ENCODE measurements at places on chromosomes 6 and 20.

DNA sequence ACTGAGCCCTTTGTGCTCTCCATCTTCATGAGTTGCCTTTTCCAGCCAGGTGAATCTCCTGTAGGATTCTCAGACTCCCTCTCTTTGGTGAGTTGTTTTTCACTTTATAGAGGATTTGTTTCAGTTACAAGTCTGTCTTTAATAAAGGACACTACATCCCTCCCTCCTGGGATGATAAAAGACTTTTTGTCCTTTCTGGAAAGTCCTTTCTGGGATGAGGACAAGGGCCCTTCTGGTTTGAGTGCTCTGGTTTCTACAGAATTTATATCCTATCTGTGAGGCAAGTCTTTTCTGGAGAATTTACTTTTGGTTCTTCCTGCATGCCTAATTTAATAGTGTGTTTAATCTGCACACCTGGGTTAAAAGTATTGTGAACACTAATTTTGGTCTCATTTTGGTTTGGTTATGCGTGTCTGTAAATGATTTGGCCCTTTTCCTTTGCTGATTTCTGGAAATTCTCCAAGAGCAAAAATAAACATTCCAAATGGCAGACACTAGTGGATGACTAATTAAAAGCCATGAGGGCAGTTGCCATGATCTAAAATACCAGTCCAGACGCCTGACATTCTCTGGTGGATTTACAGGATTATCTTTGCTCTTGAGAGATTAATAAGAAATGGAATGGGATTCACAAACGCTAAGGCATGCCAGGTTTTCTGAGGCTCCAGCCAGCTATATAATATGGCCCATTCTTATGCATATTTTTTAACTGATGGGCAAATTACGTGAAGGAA lies 44.8 kb downstream of the TCP11 start:
- no peak for DNase-seq

- DNase-seq, result no peak
Measured at GRCh38 chr20:8127553-8128255, 4.4 kb upstream of the PLCB1 start.

- DNase-seq, result no peak
Measured at GRCh38 chr20:47688385-47689381, 96.6 kb downstream of the SULF2 start.

DNA sequence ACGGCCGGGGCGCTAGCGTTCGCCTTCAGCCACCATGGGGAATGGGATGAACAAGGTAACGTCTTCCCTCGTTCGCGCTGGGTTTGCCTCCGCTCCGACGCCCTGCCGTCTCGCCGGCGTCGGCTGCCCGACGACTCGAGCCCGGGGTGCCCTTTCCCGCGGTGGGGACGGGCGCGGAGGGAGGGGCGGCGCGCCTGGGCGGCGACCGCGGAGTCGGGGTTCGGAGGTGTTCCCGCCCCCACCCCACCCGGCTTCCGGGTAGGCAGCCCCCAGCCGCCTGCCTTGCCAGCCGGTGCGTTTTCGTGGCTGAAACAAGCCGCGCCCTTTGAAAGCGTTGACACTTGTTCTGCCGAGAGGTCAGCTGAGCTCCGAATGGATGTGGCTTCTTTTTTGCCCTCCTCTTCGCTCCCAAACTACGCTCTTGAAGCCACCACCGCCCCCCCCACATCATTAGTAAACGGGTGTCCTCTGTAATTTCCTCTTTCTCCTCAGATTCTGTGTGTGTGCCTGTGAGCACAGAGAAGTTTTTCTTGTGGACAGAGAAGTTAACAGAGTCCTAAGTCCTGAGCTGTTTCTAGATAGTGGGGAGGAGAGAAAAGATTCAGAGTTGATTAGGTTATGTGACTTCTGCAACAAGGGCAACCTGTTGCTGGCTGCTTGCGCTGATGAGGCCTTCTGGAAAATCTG lies 362 bp downstream of the DUSP22 start:
- DNase-seq, result peak; percentile 85

DNA sequence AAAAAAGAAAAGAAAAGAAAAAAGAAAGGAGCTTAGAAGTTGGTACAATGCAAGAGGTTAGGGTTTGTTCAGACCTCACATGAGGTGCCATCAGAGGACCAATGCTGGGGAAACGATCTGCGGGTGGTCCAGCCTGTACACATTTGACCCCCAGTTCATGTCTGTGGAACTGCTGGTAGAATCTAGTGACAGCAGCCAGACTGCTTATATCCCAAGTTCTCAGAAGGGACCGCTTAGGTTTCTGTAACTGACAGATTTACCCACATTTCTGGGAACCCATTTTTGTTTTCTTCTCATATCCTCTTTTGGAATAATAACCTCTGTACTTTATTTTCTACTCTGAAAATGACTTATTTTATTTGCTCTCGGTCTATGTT lies 4.7 kb downstream of the PPP1R18 start:
- no peak for DNase-seq

DNA sequence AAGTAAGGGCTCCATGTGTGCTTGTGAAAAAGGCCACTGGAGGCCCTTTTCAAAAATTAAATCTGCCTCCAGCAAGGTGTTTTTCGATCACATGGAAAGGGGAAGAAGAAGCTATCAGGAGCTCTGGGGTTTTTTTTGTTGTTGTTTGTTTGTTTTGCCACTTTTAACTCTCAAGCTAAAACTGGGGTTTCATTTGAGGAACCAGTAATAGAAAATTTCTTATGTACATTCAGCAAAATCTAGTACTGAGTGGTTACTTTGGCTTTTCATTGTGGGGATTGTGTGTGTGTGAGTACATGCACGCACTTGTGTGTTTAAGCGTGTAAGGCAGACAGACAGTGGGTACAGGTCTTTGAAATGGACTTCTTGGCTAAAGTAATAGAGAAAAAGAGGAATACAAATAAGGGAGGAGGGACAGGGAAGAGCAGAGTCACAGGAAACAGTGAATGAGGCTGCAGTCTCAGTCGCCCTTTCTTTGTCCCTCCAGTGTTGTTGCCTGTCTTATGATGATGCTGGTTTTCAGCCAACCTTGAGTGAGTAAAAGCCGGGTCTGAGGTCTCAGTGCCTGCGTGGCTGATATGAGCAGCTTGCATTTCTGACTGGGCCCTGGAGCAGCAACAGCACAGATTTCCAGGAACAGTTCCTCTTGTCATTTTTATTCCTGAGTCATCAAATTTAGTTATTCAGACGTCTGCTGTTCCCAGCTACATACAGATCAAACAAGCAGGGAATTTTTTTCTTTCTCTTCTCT lies 26.2 kb downstream of the SLC16A10 start:
- no peak for DNase-seq

- no peak for DNase-seq
Measured at GRCh38 chr20:45036044-45036755, 64.7 kb downstream of the KCNS1 start.

- no peak for DNase-seq
Measured at GRCh38 chr6:100335991-100336390, 128.7 kb downstream of the SIM1 start.

- no peak for DNase-seq
Measured at GRCh38 chr20:16128538-16129106, 444.6 kb downstream of the KIF16B start.

DNA sequence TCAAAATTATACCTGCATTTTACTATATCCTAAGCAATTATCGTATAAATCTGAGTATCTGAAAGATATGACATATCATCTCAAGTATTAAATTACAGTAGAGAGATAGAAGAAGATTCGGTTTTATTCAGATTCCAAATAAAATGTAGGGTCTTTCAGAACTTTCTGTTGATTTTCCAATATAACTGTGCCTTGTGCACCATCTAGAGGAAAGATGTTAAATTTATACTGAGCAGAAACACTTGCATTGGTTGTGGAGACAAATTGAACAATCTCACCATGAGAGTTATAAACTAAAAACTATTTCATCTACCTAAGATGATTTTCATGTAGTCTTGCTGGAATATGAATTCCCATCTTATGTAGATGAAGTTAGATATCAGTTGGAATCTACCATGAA lies 26.8 kb upstream of the HSF2 start:
- DNase-seq, result no peak

- peak; percentile 48 for DNase-seq
Measured at GRCh38 chr20:62122654-62123449, 577 bp downstream of the LSM14B start.

All from CD4-positive, alpha-beta T cell treated with Interleukin-10 for 1 hour (primary cell).